NCI-H2081 (cell line): ENCODE measurements at places on chromosomes 13 and 19.

- DNase-seq, result no peak
These were observed 11.4 kb upstream of the MYCBP2 start for GRCh38 chr13:77338329-77338728.

GRCh38 chr13:101398920-101399319, 17.4 kb downstream of the NALCN start:
- no peak for DNase-seq

- no peak for DNase-seq
These were observed 128.8 kb downstream of the SIPA1L3 start for GRCh38 chr19:38035515-38036495.

- DNase-seq, result no peak
These were observed 245.9 kb downstream of the PCDH9 start for GRCh38 chr13:66984241-66984640.

- DNase-seq, result no peak
These were observed 3.0 kb downstream of the KCTD12 start for GRCh38 chr13:76883236-76883635.

DNA sequence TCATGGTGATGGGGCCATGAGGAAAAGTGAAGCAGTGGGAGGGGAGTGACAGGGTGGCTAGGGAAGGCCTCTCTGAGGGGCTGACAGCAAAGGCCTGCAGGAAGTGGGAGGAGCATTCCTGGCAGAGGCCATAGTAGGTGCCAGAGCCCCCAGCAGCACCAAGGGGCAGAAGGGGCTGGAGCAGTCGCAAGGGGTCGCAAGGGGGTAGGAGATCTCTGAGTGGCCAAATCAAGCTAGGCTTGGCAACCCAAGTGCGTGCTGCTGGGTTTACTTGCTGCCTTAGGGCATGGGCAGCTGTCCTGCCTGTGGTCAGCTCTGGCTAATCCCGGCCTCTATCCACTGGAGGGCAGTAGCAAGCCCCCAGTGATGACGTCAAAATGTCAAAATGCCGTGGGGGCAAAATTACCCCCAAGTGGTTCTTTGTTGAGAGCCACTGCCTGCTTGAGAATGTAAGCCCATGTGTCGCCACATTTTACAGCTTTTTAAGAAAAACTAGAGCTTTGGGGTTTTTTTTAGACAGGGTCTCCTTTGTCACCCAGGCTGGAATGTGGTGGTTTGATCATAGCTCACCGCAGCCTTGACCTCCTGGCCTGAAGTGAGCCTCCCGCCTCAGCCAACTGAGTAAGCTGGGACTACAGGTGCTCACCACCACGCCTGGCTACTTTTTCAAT, 11.8 kb downstream of the CCDC97 start:
- no peak for DNase-seq

DNA sequence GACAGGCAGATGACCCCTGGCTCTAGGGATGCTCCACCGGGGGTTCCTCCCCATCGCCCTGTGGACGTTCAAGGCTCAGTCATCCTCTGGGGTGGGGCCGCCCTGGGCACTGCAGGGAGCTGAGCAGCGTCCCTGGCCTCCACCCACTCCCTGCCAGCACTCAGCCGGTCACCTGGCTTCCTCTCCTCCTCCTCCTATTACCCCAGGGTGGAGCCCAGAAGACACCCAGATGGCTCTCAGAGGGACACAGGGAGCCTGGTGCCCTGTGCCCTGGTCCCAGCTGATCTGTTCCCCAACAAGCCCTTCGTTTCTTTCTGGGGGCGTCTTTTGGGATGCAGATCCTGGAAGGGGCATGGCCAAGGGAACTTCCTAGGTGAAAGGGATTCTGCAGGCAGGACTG, 3.7 kb upstream of the MKNK2 start:
- DNase-seq, result no peak

DNA sequence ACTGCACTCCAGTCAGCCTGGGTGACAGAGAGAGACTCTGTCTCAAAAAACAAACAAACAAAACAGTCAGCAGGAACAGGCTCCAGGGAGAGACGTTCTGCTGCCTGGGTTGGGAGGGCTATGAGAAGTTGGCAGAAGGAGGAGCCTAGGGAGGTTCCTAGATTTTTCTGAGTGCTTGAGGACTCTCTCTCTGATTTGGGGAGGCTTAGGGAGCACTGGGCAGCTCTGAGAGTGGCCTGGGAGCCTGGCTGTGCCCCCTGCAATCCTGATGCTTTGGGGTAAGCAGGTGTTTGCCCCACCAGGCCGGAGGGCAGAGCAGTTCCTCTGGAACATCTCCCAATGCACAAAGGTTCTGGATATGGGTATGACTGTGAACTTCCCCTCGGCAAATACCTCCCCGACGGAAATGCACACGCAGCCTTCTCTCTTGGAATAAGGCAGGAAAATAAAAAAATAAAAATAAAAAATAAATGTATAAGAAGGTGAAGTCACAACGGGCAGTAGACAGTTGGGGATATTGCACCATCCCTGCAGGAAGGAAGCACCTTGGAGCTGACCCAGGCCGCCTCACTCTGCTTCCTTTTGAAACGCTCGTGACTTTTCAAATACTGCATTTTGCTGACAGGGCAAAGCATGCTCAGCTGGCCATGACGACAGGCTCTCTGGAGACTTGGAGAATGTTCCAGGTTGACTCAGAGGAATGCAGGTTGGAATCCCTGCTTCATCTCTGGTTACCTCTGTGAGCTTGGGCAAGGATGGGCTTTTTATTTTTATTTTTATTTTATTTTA, 26.5 kb upstream of the HOMER3 start:
- DNase-seq, result no peak

GRCh38 chr19:32324631-32325285, 20.7 kb upstream of the ZNF507 start:
- no peak for DNase-seq

DNA sequence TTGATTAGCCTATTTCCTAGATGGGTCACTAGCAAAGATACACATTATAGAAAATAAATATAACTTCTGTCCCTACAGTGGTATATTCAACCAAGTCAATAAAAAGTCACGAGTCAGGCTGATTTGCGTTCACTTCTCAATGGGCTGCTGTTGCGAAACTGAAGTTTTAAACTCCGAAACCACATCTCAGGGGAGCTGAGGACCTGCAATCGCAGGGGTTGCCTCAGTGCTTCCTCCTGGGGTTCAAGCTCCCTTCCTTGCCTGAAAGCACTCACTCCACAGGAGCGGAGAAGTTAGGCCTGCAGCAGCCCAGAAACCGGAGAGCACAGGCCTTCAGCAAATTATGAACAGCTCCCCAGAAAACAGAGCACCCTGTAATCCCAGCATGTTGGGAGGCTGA, 39.6 kb downstream of the RAB20 start:
- DNase-seq, result no peak

DNA sequence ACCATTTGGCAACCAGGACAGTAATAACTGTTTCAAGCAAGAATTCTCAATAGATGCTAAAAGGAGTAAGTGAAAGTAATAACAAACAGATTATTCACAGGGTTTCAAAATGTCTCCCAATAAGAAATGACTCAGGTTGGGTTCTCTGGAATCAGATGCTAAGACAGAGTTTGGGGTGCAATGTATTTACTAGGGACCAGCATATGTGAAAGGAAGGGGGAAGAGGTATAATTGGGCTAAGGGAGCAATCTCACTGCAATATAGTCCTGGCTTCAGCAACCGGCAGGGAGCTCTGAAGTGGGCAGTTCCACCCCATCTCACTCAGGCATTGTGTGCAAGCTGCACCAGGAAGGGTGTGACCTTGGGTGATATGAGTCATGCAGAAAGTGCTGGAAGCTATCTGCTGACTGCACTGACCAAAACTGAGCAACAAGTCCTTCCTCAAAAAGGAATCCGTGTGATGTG, 23.4 kb downstream of the ZDHHC20 start:
- no peak for DNase-seq

DNA sequence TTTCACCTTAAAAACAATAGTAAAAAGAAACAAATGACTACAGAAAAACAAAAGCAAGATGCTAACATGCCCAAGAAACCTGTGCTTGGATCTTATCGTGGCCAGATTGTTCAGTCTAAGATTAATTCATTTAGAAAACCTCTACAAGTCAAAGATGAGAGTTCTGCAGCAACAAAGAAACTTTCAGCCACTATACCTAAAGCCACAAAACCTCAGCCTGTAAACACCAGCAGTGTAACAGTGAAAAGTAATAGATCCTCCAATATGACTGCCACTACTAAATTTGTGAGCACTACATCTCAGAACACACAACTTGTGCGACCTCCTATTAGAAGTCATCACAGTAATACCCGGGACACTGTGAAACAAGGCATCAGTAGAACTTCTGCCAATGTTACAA, 6.0 kb downstream of the CKAP2 start:
- no peak for DNase-seq

- DNase-seq, result no peak
These were observed 99.5 kb downstream of the ZNF675 start for GRCh38 chr19:23587546-23587945.

DNA sequence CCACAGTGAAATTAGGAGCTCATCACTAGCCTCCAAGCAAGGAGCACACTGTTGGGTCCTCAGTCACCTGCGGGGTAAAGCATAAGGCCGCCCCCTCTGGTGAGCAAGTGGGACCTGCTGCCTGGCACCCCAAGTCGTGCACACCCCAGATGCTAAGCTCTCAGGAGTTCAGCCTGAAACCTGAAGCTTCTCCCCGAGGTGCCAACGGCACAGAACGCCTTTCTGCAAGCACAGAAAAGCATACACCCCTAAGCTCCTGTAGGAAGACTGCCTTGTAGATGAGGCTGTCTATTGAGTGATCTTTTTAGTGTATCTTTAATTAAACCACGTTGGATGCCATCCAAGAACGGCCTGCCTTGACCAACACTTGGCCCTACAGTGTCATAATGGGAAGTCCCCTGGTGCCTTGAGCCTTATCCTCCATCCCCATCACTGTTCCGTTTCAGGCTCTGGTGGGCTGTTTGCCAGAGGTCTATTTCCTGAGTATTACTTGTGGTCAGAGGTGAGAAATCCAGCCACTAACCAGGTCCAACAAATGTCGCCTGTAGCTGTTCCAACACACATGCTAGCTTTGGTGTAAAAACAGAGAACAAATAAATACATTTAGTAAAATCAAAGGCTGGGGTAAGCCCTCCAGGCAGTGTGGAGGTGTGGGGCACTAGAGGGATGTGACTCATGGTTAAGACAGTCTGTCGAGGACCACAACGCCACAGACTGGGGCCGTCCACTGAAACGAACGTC, 44.8 kb downstream of the C13orf42 start:
- no peak for DNase-seq

- DNase-seq, result no peak
These were observed 6.3 kb downstream of the PTOV1 start for GRCh38 chr19:49857061-49857837.

GRCh38 chr13:96091164-96092117, 1.5 kb downstream of the HS6ST3 start:
- no peak for DNase-seq

DNA sequence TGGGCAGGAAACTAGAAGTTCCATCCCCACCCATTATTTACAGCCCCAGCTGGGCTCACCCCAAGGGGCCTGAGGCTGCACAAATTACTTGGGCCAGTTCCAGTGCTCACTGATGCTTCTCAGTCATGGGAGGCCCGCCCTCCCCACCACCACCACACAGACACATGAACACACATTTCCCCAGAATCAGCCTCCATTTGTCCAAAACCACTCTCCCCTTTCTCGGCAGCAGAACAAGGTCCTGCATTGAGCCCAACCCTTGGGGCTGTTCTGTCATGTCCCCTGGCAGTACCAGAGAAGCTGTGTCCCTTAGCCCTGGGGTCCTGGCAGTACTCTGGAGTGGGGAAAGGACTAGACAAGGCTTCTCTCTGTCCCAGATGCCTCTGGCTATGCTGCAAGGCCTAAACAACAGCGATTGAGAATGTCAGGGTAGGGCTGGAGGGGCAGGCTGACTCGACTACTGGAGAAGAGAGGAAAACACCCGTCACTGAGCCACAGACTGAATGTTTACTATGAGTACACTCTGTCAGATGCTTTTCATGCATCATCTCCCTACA, 21.8 kb downstream of the SAMD4B start:
- no peak for DNase-seq

DNA sequence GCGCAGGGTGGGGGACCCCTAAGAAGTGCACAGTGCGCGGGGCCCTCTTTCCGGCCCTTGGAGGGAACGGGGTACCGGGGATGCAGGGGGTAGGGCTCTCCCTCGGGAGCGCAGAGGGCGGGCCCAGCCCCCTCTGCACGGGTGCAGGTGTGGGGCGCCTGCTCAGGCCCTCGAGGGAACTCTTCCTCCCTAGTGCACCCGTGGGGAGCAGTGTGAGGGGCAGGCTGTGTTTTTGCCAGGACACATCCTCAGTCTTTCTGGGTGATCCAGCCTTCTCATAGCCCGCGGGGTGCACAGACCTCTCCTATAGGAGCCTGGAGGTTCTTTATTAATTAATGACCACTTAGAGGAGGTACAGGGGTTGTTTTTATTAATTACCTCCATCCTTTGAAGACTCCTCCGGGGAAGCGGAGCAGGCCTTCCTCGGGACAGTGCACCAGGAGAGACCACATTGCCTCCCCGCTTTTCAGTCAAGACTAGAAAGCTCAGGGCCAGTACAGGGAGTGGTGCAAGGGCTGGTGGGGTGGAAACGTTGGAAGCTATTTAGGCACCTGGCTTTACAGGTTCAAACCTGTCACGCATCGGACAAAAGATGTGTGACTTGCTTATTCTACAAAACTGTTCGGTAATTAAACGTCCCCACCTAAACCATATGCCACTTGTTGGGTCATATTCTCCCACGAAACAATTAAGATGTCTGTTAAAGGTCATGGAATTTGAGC, 598 bp upstream of the GJB6 start:
- no peak for DNase-seq

- DNase-seq, result no peak
These were observed 632 bp downstream of the NPAS1 start for GRCh38 chr19:47020132-47020805.

DNA sequence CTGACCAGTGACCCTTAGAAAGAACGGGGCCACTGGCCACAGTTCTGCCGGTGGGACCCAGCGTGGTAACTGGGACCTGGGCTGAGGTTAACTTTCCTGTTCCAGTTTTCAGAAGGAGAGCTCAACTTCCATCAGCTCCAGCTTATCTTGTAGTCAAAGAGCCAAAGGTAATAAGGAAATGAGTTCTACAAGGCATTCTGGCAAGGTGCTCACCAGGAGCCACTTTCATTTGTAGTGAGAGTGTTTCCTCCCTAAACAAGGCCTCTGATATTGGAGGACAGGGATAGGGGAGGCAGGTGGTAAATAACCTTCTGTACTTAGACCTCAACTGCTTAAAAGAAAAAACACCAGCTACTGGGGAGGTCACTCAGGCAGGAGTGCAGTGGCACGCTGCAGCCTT, 38.1 kb downstream of the PBX4 start:
- DNase-seq, result no peak

DNA sequence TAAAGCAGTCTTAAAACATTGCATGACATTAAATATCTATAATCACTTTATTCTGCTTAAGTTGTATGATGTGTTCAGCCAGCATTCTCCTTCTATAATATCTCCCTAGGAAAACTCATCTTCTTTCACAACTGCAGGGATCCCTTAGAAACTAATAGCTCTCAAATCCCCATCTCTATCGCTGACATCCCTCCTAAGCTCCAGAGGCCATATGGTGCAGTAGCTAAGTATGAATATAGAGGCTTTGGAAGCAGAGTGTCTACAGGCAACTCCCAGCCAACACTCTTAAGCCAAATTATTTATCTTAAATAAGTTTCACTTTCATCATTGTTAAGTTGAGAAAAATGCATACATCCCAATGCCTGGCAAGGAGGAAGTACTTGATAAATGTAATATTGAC, 349.5 kb upstream of the MIR17HG start:
- DNase-seq, result no peak
